CD8-positive, alpha-beta T cell (primary cell): ENCODE measurements at places on chromosomes 5 and 9.
A peak's percentile ranks its signal among the peaks of the same experiment; 100 is the strongest.

DNA sequence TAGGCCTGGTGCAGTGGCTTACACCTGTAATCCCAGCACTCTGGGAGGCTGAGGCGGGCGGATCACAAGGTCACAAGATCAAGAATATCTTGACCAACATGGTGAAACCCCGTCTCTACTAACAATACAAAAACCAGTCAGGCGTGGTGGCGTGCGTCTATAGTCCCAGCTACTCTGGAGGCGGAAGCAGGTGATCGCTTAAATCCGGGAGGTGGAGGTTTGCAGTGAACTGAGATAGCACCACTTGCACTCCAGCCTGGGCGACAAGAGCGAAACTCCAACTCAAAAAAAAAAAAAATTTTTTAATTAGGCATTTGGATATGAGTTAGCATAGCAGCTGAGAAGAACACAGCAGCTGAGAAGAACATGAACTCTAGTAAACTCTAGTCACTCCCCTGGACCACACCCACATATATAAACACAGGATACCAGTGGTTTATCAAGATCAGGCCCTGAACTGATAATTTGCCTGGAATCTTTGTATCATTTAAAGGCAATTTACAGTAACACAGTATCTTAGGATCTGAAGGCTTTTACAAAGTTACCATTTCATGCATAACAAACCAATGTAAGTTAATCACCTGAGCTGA, 4.6 kb upstream of the UGCG start:
- no peak for DNase-seq

DNA sequence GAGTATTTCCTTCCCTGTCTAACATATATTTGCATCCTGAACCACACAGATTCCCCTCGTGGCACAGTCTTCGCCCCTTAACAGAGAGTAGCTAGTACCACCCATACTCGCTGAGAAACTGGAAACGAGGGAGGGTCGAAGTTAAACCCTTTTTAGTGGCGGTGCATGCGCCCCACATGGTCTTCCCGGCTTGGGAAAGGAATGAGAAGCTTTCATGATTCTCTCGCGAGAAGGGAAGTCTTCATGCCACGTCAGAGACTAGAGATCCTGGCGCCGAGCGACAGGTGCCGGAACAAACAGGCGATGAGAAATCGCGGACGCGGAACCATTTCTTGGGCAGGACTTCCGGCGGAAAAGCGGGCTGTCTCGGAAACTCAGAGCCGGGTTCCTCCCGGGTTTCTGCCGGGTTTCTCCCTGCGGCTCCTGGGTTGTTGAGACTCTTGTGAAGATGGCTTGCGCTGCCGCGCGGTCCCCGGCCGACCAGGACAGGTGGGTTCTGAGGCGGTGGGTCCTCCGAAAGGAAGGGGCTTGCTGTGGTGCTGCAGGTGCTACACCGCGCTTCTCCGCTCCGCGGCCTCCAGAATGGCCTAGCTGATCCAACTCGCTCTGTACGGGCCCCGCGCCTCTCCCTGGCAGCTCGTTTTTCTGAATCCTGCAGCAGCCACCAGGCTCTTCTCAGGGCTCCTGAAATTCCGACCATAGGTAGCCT, at the start of gene SRP19:
SRP19 (plus strand) TSS at position 359 of the 709 bp plus-strand sequence; CDS start at position 449, 90 bp downstream.
- peak; percentile 91 for DNase-seq

DNA sequence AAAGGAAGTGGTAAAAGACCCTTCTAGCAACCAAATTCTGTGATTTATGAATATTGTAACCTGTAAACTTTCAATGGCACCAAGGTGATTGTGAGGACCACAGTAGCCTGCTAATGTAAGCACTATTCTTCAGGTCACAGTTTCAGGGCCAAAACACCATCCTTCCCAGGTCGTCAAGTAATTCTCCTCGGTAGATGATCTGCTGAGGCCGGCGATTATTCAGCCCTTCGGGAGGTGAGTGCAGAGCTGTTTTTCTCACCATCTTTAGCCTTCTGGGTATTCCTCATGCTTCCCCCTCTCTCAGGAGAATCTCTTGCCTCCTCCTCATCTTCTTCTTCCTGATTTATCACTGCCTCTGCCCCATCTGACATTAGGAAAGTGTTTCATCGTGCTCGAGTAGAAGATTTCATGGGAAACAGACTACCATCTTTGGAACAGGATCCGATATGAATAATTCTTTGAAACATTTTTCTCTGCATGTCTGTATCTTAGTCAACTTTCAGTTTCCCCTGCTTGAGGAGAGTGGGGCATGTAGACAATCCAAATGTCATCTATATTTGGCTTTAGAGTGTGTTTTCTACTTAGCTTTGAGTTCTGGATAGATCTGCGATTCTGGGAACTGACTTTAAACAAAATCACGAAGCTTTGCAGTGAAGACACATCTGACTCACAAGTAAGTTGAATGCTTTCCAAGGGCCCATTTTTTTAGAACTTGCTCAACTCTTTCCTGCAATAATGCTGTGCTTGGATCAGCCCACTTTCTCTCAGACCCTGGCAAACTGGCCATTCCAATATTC, 173.9 kb downstream of the AOPEP start:
- no peak for DNase-seq

- DNase-seq, result no peak
These were observed 559.5 kb upstream of the SGCD start for GRCh38 chr5:155767470-155767869.

DNA sequence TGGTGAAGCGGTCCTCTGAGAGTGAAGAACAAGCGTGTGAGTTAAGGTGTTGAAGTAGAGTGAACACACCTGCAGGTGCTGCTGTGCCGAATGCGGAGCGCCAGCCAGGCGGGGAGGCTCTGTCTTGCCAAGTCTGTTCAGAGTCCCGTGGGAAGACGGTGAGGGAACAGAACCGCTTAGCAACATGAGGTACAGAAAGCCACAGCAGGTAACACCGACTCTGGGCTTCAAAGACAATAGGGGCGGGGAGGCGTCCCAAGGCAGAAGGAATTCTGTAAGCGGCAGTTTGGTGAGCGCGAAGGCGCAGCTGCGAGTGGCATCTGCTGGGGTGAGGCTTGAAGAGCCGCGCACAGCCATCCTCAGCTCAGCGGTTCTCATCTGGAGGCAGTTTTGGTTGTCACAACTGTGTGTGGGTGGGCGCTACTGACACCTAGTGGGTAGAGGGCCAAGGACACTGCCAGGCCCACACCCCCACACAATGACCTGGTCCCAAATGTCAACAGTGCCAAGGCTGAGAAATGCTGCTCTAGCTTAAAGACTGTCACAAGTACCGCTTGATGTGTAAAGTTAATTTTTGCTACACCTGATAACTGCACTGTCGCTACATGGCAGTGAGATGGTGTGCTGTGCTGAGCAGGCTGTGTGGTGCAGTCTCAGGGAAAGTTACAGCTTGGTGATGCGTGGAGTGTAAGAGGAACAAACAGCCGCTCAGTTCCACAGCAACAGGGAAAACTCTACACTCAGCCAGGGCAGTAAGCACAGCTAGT, 67.4 kb upstream of the TBC1D9B start:
- peak; percentile 37 for DNase-seq

DNA sequence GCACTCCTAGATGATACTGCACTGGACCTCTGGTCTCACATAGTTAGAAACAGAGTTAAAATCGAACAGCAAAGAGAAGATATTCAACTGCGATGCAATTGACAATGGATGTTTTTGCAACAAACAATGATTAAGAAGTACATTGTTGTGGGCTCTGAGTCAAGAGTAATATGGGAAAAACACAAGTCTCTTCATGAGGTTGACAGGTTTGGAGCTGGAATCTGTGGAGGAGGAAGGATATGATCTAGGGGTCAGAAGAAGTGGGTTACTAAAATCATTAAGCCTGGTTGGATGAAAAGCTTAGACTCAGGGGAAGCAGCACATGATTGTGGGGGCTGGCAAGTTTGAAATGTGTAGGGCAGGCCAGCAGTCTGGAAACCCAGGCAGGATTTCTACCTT, 53.1 kb downstream of the PDCD1LG2 start:
- no peak for DNase-seq

DNA sequence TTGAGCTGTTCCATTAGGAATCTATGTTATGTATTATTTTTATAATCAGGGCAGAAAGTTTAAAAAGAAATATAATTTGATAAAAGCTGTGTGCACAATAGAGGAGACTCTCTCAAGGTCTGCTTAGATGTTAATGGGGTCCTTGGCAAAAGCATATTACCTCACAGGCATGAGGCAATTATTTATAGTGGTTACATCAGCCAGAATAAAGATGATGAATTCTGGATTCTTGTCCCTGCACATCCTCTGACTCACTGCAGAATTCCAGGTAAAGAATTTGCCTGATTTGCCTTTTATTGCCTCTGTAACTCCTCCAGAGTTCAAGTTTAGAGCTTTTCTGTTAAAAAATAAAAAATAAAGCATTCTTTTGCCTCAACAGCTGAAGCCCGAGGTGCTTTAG, 253.6 kb downstream of the MAST4 start:
- DNase-seq, result no peak

DNA sequence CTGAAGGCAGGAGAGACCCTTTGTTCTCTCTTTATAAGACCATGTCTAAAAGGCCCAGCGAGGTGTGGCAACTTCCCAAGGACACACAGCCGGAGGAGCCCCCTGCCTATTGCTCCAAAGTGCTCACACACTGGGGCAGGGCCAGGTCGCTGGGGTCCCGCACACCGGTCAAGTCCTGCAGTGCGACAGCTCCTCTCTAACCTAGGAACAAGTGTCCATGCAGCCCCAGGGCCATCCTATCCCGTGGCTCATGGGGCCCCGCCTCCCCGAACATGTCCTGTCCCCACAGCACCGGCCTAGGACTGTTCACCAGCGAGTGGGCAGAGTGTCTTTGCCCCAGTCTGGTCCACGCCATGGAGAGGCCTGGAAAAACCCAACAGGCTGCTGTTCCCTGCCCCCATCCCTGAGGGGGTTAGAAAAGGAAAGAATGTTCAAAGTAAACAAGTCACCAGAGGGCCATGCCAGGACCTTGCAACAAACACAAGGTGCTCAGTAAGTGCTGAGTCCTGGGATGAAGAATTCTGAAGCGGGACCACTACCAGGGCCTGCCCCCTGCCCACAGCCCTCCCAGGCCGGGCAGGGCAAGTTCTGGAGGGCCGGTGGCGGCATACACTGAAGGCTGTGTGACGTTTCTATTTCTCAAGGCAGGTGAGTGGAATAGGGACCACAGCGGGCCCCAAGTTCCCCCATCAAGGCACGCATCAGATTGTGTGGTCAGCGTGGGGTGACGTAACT, 938 bp downstream of the NINJ1 start:
- DNase-seq, result peak; percentile 84

DNA sequence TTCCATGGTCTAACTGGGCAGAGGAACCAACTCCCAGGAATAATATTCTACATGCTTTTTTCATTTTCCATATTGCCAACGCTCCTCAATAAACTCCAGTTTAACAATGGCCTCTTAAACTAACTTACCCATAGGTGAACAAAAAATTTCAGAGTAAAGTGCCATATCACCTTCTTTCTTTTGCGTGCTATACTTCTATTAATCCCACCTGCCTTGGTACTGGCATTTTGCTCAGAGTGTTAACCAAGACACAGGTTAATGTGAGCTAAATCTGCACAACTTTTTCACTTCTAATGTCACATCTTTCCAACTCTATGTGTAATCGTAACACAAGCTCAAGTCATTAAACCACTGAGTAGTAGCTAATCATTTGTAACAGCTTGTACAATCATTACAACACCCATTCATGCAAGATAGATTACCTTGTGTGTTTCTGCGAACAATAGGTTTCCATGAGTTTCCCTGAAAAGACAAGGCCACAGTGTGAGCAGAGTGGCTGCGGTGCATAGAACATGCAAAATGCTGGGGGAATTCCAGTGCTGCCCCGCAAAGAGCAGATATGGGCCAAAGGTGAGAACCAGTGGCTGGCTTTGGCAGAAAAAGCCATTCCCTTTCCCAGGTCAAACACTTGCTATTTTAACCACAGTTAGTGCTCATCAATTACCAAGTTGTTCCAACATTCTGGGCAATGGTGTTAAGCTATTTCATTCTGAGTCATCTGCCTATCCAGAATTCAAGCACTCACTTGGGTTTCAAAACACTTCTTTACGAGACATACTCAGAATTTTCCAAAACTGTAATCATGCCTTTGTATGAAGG, 42.8 kb downstream of the TIMD4 start:
- DNase-seq, result peak; percentile 20

GRCh38 chr9:87338088-87338989, 159.3 kb upstream of the DAPK1 start:
- DNase-seq, result no peak

- no peak for DNase-seq
These were observed 53.6 kb downstream of the RXRA start for GRCh38 chr9:134379831-134380365.

DNA sequence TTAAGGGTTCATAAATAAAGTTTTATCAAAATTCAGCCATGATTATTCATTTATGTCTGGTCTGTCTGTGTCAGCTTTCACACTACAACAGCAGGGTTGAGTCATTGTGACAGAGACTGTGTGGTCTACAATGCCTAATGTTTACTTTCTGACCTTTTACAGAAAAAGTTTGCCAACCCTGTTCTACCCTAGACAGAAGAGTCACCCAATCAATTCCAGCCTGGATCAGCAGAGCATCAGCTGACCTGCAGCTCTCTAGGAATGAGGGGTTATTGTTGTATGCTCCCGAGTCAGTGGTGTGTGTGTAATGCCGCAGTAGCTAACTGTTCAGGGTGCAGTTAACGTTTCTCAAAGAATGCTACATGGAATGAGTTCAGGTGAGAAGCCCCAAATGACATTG, 87.3 kb downstream of the HRH2 start:
- no peak for DNase-seq

- no peak for DNase-seq
These were observed 2.2 kb upstream of the ALDH1A1 start for GRCh38 chr9:72955126-72955455.

DNA sequence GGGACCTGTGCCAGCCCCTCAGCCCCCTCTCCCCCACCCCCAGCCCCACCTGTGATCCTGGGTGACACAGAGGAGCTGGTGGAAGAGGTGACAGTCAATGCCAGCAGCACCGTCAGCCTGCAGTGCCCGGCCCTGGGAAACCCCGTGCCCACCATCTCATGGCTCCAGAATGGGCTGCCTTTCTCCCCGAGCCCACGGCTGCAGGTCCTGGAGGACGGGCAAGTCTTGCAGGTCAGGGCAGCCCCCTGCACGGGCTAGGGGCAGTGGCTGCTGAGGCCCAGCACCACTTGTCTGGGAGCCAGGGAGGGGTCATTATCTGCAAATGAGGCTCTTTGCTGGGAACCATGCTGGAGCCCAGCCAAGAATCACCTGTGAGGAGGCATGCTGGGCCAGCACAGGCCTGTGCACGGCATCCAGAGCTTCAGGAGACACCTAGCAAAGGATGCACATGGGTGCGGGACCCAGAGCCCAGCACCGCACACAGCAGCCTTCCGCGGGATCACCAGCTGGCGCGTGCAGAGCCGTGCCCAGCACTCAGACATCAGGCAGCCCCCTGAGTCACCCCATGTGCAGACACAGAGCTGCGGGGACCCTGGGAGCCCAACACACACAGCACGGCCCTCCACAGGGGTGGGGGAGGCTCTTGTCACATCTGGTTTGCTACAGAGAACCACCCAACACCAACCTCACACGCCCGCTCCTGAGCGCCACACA, 62.0 kb upstream of the ASS1 start:
- DNase-seq, result no peak
